ENCODE measurements at places on chromosomes 1 and 21. TPM values are rescaled to one million over a fixed set of nuclear protein-coding genes. Genes with fewer than 3 reads are reported as not detected.

- DNase-seq, result no peak
Observed at GRCh38 chr1:116316373-116316772, 56.7 kb upstream of the ATP1A1 start.

- DNase-seq, result no peak
Observed at GRCh38 chr1:12447849-12448312, 170.1 kb downstream of the DHRS3 start.

GRCh38 chr21:45818904-45819285 lies 162.7 kb upstream of the COL6A1 start:
- DNase-seq, result no peak

GRCh38 chr1:209901211-209901610 lies 36.8 kb upstream of the SYT14 start:
- no peak for DNase-seq

DNA sequence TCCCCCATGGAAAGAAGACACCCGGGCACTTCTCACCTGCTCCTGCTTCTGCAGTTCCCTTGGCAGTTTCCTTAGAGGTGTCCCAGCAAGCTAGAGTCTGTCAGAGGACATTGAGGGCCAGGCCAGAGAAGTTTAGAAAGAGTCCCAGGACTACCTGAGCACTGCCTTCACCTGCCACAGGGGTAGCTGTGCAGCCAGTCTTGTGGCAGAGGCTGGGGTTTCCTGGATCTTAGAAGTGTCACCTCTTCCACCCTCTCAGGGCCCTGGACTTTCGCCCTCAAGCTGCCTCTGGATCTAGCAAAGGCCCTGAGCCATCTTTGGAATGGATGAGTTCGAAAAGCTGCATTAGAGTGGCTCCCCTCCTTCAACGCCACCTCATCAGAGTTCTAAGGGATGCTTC lies 34.9 kb upstream of the BTG2 start:
- no peak for DNase-seq

- no peak for DNase-seq
Observed at GRCh38 chr1:25697435-25698217, 81.0 kb downstream of the MAN1C1 start.

- DNase-seq, result no peak
Observed at GRCh38 chr1:198295225-198295624, 138.4 kb downstream of the NEK7 start.

Gene ARHGAP29
- 11.0 TPM for polyA plus RNA-seq
